ENCODE measurements at places on chromosomes 1 and 21.

DNA sequence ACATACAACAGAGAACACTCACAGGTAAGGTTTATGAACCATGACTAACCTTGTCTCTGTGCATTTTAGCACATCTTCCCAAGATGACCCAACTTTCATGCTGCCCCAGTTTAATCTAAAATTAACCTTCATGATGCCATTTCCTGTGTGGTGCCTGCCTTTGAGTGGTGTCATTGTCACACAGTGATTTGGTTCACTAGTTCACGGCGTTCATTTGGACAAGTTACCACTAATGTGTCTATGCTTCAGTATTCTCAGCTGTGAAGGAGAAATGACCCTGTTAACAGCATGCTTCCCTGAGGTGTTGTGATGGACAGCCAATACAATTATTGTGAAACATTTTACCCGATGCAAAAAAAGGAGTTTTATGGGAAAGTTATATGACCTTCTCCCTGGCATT is 693.1 kb downstream of the RWDD3 start:
- no peak for DNase-seq

DNA sequence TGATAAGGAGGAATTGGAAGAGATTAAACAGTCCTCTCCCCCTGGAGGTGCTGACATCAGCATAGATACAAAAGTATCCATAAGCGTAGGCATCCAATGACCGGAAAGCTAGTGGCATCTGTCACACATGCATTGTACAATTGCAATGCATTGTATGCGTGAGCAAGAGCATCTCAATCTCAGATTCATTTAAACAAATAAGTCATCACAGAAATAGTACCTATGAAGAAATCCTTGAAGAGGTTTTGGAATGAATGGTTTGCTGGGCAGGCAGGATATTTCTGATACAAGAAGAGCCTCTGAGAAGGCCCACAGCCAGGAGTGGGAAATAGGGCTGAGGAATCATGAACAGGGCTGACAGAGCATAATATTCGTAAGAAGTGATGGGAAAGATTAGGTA is 88.9 kb upstream of the ABCD3 start:
- DNase-seq = no peak

- peak; percentile 7 for DNase-seq
These were observed 50.1 kb downstream of the BRWD1 start for GRCh38 chr21:39263372-39263771.

DNA sequence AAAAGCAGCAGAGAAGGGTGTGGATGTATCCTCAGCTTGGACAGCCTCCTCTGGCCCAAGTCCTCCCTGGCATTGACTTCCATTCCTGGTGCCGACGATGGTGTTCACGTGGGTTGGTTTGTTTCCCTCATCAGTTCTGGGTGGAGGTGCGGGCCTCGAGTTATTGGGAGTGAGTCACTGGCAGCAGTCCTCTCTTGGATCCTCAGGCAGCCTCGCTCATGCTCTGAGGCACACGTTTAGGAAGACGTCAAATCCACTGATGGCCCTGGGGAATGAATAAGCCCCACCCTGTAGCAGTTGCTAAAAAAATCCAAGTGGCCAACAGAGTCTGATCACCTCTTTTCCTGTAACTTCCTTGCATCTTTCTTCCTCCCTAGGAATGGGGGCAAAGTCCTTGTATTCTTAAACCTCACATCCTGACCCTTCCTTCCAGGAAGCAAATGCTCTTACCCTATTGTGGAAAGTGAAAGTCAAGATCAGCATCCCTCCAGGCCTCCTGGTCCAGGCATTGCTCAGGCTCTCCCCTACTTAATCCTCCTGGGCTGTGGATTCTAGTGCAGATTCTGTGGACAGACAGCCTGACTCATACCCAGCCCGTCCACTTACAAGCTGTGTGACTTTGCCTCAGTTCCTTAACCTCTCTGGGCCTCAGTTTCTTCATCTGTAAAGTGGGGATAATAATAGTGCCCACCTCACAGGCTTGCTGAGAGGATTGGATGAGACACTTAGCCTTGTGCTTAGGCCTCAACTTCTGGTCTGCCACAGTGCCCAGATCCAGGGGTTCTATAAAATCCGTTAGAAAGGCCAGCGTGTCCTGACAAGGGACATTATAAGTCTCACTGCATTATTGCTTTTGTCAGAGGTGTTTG is 111.1 kb downstream of the TLR5 start:
- peak; percentile 28 for DNase-seq

DNA sequence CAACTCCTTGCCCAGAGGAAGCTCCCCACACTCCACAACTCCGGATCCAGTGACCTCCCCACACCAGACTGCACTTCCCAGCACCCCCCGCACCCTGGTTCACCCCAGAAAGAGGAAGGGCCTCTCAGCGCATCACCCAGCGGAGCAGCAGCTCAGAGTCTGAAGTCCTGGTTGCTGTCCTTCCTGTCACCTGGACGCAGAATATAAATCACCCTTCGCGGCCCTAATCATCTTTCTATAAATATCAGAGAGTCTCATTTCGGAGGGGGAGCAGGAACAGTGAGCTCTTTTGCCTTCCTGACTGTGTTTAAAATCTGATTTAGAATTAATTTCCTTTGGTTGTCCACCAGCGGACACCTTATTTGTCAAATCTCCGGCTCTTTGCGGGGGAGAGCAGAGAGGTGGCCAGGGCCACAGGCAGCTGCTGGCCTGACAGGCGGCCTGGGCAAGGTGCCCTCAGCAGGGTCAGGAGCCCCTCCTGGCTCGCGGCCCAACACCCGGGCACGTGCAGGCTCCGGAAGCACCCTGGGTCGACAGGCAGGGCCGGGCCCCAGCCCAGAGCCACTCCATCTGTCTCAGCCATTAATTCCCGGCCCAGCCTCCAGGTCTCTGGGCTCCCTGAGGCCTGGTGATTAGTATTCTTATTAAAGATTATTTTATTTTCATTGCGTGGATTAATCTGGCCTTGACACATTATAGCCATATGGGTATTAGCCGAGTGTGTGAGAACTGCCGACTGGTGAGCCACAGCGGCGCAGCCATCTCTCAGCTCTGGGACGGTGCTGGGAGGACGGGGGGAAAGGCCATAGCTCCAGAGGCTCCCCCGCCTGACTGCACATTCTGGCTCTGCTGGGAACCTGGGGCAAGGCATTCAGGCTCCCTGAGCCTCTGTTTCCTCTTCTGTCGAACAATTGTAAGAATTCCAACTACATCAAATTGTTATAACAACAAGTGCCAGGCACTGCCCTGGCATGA is 19.7 kb downstream of the EPHA8 start:
- DNase-seq = no peak

DNA sequence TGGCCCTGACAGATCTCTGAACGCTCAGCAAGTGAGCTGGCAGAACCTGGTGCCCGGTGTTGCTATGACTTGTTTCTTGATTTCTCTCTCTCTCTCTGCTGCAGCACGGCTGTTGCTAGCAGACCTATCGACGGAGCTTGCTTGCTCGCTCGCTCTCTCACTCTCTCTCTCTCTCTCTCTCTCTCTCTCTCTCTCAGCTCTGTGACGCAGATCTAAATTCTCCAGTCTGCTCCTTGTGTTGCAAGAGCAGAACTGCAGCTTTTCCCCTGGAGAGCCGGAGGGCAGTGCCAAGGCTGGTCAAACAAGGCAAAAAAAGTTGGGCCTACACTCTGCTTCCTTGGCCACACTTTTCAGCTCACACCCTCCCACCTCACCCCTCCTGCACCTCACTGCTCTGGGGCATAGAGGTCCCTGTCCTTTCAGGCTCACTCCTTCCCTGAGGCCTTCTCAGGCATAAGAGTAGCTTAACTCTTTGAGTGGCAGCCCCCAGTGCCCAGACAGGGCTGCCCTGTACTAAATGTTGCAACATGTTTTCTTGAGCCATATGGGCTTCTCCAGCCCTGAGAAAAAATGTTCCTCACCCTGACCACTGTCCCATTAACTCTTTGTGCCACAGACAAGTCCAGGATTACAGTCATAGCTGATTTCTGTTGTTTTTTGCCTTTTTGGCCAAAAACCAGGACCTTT is 72.2 kb downstream of the CD46 start:
- peak; percentile 87 for DNase-seq
